Stimulated activated CD4-positive, alpha-beta T cell treated with anti-CD3 and anti-CD28 coated beads, TNF-alpha, amount 100 ng/mL, for 4 hours (primary cell): ENCODE measurements at places on chromosomes 1 and 21.

DNA sequence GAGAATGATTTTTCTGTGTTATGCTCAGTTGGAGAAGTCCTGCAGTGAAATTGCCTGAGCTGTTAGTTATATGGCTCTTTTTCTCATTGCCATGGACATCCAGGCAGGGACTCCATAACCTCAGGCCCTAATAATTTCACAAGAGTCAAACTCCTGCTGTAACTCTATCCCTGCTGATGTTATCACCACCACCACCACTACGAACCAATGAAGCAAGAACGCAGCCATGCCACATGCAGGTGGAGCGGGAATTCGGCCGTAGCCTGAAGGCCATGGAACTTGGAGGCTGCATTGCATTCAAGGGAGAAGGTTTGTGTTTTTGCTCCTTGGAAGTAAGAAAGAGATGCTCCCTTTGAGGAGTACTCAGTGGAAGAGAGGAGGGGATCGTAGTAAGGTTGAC is 16.8 kb upstream of the DLGAP3 start:
- no peak for DNase-seq

DNA sequence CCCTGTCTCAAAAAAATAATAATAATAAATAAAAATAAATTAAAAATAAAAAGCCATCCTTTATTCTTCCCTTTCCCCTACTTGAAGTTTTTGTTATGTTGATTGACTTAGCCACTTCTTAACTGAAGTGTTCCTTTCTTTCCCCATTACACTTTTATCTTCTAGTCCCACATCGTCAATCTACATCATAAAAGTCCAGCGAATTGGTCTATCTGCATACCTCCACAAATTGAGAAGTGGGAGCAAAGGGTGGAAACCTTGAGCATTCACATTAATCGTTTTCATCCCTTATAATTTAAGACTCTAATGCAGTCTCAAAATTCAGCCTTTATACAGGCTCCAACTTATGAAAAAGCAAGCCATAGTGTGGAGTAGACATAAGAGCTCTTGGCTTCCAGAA is 6.5 kb upstream of the ZYG11A start:
- DNase-seq = no peak

DNA sequence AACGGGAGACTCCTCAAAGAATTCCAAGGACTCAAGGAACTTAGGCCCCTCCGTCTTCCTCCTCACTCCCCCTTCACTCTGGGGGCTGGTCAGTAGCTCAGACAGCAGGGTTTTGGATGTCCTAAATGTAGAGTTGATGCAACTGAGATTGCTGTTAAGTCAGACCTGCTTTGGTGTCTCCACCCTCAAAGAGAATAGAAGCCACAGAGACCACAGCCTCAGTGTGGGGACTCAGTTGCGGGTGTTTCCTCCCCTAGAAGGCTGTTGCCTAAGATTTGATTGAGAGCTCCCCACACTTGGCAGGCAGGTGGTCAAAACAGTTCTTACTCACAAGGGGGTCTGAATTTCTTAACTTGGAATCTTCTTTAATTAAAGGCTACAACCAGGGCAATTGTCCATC is 7.6 kb downstream of the MAN1C1 start:
- DNase-seq = no peak

- DNase-seq = no peak
Observed at GRCh38 chr1:212944229-212944901, 6.0 kb upstream of the VASH2 start.

DNA sequence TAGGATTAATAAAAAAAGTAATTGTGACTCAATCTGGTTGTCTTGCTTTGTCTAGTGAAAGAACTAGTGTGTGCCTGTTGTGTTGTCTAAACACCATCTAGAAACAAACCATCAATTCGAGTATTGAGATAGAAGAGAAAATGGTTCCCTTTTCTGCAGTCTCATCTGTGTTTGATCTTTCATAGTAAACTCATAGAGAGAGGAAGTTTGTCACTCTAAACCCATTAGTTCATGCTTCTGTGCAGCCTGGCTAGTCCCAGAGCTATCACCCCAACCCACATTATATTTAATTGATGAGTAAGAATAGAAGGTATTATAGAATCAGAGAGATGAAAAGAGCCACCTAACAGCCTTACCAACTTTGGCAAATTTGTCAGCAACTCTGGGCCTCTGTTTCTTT is 99.5 kb downstream of the TGFB2 start:
- no peak for DNase-seq

GRCh38 chr1:94332952-94333351 is 85.2 kb upstream of the ABCD3 start:
- no peak for DNase-seq

- DNase-seq = no peak
Observed at GRCh38 chr1:69573911-69574310, 6.2 kb downstream of the LRRC7 start.

DNA sequence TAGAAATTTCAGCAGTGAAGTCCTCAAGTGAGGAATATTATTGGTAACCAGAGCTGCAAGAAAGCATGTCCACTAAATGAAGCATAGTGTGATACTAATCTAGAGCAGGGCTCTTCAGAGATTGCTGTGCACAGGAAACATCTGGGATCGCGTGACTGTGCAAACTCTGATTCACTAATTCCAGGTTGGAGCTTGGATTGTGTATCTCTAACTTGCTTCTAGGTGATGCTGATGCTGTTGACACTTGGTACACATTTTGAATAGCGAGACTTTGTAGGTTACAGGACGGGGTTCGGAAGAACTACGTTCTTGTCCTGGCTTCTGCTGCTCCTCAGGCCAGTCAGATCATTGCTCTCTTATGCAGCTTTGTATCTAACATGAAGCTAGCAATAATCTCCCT is 66.5 kb downstream of the PRRX1 start:
- no peak for DNase-seq

GRCh38 chr1:90341516-90341915 is 346.6 kb downstream of the ZNF326 start:
- DNase-seq = no peak

- no peak for DNase-seq
Observed at GRCh38 chr1:242824435-242824834, 299.9 kb upstream of the PLD5 start.

DNA sequence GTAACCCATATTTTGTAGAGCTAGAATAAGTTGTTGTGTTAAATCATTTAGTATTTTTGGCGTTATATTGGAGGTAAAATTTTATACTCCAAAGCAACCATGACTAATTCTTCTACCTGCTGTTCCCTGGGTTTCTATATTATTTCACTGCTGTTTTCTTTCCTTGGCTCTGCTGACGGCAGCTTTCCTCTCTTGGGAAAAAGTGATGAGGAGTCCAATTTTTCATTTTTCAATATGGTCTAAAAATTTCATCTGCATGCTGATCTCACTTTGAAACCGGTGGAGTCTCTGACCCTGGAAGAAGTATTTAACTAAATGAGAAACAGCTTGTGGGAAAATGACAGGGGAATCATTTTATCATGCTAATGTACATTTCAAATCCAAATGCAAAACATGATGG is 110.2 kb downstream of the IFI44 start:
- DNase-seq = no peak

GRCh38 chr1:150508982-150509381 is 1.1 kb downstream of the ECM1 start:
- DNase-seq = no peak

- DNase-seq = no peak
Observed at GRCh38 chr1:15007842-15008241, 145.7 kb upstream of the TMEM51 start.

DNA sequence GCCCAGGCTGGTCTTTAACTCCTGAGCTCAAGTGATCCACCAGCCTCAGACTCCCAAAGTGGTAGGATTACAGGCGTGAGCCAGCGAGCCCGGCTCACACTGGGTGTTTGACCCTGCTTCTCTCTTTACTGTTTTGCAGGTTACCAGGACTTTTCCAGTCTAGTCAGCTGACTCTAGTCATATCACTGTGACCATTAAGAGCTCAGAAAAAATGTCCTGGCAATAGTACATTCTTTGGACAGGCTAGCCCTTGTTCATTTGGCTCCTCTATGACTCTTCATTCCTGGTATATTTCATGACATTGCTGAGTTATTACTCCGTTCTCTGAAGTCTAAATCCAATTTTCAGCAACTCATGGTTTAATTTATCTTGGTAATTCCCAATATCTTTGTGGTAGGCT is 8.0 kb upstream of the CA6 start:
- no peak for DNase-seq

- DNase-seq = no peak
Observed at GRCh38 chr1:186802388-186802787, 26.4 kb upstream of the PLA2G4A start.

GRCh38 chr1:165408518-165408917 is 36.4 kb downstream of the RXRG start:
- no peak for DNase-seq

GRCh38 chr1:61174060-61174795 is 91.9 kb downstream of the NFIA start:
- DNase-seq = no peak

- no peak for DNase-seq
Observed at GRCh38 chr1:236872075-236872666, 77.1 kb downstream of the MTR start.

- DNase-seq = no peak
Observed at GRCh38 chr1:68205794-68206358, 26.4 kb downstream of the WLS start.

DNA sequence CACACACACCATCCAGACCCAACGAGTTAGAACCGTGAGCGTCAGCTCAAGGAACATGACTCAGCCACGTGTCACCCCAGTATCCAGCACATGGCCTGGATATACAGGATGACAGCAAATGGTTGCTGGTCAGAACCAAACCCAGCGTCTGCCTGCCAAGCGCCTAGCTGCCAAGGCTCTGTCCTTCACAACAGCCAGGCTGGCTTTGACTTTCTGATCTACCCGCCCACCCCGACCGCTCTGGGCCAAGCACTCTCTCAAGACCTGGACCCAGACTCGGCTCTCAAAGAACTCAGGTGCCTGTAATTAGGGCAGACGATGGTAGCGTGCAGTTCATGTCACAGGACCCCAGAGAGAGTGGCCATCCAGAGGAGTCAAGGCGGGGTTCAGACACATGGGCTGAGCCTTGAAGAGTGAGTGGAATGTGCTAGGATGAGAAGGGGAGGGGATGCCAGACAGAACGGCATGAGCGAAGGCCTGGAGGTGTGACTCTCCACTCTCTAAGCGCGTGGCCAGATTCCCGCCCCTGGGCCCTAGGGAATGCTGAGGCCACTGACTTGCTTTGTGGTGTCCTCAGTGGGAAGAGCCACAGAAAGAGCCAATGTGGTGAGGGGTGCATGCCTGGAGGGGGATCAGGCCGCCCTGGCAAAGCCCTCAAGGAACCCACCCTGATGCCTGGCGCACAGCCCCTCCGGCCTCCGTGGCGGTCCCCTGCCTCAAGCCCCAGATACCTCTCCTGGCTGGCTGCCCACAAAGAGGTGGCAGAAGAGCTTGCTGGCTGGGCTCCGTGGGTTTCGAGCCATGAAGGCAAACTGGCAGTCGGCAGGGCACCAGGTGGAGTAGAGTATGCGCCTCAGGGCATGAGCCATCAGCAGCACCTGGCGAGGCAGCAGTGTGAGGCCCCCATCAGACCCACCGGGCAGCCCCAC is 7.0 kb downstream of the SH2D5 start:
- no peak for DNase-seq

DNA sequence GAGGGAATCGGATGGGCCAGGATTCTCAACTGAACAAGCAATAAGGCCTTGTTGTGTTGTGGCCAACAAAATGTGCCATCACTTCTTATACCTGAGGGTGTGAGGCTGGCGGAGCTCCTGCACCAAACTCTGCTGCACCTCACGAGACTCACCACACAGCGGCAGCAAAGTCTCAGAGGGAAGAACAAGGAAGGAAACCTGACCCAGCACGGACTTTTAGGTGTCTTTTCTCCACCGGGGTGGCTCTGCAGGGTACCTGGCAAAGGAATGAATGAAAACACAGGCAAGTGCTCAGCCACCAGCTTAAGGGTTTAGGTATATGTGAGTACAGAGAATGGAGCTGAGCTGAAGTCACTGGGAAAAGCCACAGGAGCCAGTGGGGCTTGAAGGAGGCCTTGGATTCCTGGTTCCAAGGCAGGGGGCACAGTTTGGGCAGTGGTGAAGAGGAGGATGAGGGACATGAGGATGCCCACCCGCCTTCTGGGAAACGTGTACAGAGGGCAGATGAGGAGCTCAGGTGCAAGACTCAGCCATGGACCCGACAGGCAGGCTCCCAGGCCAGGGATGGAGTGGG is 31.1 kb upstream of the HSD3B1 start:
- no peak for DNase-seq

DNA sequence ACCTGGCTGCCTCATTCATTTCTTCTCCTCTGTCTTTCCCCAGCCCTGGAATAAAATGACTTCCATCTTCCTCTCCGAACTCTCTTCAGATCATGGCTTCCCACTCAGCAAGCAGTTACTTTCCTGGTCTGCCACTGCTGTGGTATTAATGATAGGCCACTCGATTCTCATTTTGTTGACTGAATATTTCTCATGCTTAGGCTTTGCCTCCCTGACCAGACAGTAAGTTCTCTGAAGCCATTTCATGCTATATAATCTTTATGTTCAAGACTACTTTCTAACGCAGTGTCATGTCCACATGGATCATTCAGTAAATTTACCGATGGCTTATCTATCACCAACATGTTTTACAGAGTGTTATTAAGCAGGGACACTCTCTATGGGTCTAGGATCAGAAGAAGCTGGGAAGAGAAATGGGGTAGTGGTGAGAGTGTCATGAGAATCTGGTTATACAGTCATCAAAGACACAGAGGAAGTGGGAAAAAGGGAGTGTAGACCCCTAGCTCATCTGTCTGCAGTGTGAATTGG is 20.6 kb downstream of the RUNX1 start:
- DNase-seq = no peak

DNA sequence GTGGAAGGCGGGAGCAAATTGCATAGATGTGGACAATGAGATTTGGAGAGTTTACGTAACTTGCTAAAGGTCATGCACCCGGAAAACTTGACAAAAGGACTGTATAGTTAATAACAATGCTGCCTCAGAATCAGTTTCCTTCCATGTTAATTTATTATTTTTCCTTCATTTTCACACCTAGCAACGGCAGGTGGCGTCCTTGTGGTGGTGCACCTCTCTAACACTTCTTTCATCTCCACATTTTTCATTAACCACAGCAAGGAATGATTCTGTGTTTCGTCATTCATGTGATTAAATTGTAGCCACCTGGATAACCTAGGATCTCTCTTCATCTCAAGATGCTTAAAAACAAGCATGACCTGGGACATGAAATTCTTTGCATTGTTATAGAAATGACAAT is 2133.0 kb downstream of the NCAM2 start:
- no peak for DNase-seq

DNA sequence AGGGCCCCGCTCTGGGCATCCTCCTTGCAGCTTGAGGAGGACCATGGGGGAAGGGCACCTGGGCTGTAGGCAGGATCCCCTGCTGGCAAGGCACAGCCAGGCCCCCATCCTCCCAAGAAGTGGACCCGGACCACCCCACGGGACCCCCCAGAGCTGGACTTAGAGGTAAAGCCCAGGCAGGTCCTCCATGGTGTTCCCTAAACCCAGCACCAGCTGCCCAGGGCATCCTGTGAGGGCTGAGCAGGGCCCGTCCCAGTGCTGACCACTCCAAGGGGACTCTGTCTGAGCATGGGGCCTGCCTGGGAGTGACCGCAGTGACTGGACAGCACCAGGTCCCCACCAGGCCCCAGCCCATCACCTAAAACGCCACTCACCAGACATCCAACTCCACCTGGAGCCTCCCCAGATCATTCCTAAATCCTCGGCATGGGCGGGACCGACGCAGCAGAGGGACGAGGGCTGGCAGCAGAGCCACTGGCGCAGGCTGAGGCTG is 21.3 kb downstream of the COL6A2 start:
- no peak for DNase-seq

- DNase-seq = no peak
Observed at GRCh38 chr1:197696372-197696771, 78.9 kb downstream of the DENND1B start.

- no peak for DNase-seq
Observed at GRCh38 chr1:185439727-185440415, 122.8 kb upstream of the IVNS1ABP start.

GRCh38 chr1:91835087-91835521 is 50.8 kb downstream of the TGFBR3 start:
- no peak for DNase-seq
